Lung microvascular endothelial cell (primary cell): ENCODE measurements at places on chromosomes 16 and 17. TPM values are rescaled to one million over a fixed set of nuclear protein-coding genes. Genes with fewer than 3 reads are reported as not detected.

NKD1 gene
- total RNA-seq: under 0.01 TPM in 2 replicates

GRCh38 chr17:58968426-58969061 lies 138.1 kb downstream of the TRIM37 start:
- DNase-seq: no peak

DNA sequence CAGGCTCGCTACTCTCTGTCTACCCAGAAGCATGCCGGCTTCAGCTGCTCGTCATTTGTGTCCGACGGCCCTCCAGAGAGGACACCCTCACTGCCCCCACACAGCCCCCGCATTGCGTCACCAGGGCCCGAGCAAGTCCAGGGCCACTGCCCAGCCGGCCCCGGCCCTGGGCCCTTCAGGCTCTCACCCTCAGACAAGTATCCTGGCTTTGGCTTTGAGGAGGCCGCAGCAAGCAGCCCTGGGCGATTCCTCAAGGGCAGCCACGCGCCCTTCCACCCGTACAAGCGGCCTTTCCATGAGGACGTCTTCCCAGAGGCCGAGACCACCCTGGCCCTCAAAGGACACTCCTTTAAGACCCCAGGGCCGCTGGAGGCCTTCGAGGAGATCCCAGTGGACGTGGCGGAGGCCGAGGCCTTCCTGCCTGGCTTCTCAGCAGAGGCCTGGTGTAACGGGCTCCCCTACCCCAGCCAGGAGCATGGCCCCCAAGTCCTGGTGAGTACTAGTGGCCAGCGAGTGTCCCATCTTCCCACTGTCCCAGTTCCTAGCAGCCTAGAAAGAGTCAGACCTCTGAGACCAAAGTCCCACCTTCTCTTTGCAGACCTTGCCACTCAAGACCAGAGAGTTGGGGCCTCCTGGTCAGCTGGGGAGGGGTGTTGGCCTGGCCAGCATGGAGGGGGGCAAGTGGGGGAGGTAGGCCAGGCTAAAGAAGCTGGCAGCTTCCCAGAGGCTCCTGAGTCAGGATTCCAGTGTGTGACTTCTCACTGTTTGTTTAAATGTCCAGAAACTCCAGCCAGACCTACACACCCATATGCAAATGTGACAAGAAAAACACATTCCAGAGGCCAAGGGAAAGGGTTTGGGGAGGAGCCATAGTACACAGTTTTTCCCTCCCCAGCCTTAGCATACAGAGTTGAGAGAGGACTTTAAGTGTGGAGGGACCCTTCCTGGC lies 18.6 kb downstream of the FOXN1 start:
- no peak for DNase-seq

TM4SF5 gene
- not detected in 2 replicates for total RNA-seq

GRCh38 chr17:19017804-19018599 lies 13.4 kb upstream of the FAM83G start:
- DNase-seq: no peak

NTN1 gene
- 0.40 and 0.65 TPM in 2 replicates for total RNA-seq

DNA sequence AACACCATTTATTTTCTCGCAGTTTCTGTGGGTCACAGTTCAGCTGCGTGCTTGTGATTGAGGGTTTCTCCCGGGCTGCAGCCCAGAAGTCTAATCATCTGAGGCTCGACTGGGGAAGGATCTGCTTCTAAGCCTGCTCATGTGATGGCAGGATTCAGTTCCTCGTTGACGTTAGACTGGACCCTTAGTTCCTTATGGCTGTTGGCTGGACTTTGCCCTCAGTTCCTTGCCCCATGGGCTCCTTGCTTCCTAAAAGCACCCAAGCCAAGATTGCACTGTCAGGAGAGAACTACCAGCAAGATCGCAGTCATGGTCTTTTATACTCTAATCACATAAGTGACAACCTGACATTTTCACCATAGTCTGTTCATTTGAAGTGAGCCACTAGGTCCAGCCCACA lies 250.0 kb downstream of the PRKCA start:
- no peak for DNase-seq

DNA sequence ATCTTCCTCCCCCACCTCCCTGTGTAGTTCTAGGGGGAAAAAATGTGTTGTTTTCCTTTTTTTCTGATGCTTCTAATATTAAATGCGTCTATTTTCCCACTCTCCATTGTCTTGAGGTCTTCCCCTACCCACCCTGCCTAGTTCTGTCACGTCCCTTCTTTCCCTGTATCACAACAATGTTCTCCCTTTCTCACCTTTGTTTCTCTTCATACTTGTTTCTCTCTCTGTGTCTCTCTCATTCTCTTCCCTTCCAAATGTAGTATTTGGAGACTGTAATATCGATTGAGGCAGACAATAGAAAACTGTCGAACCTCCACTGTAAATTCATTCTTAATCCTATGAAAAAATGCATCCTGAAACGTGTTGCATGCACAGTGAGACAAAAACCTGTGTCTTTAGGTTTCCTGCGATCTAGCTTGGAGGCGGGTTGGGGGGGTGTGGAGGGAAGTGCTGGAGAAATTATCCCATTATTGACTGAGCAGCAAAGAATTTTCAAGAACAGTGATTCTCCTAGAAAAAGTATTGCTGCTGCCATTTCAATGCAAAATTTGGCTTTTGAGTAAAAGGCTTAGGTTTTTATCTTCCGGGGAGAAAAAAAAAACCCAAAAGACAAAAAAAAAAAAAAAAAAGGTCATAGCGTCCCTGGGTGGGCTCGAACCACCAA lies 1.3 kb upstream of the PSMB3 start:
- no peak for DNase-seq

DNA sequence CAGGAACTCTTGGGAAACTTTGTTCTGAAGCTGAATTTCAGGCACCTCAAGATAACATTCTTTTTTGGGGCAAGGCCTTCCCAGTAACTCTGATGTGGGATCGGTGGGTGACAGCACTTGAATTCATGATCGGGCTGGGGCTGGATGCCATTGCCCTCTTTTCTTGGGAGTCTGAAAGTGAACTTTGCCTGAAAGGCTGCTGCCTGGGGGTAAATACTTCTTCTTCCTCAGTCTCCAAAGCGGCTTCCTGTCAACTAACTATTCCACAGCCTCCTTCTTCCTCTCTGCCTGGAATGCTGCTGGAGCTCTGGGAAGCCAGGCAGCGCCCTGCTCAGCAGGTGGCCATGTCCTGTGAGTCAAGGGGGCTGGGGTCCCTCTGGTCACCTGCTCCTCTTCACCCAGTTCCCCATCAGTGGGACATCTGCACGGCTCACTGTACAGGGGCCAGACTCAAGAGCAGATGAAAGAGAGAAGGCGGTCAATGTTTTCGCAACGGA lies 79.5 kb downstream of the WIPI1 start:
- DNase-seq: no peak

GRCh38 chr17:44758414-44759085 lies at the start of gene ADAM11:
Gene ADAM11 (plus strand): TSS chr17:44758988. CDS start chr17:44759200, 212 bp downstream.
- no peak for DNase-seq

DNA sequence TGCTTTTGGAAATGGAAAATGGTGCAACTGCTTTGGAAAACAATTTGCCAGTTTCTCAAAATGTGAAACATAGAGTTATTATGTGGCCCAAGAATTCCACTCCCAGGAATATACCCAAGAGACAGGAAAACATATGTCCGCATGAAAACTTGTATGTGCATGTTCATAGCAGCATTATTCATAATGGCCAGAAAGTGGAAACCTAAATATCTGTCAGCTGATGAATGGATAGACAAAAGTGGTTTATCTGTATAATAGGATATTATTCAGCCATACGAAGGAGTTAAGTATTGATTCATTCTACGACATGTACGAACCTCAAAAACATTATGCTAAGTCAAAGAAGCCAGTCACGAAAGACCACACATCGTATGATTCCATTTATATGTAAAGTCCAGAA lies 7.7 kb upstream of the COTL1 start:
- no peak for DNase-seq
